A673 (cell line): ENCODE measurements at places on chromosomes 7 and 10.

- DNase-seq, result no peak
- no peak overlapping the region for H3K4me3 ChIP-seq
- H3K27ac ChIP-seq, result no peak overlapping the region
- H3K27me3 ChIP-seq, result no peaks in the 10 kb centered on the region
Measured at GRCh38 chr7:69757981-69758430, 159.7 kb downstream of the AUTS2 start.

GRCh38 chr7:151744656-151745638 is 132.0 kb downstream of the PRKAG2 start:
- no peaks in the 10 kb centered on the region for H3K4me1 ChIP-seq
- H3K27me3 ChIP-seq, result no peaks in the 10 kb centered on the region
- no peak overlapping the region for H3K27ac ChIP-seq
- no peak overlapping the region for H3K4me3 ChIP-seq
- no peak for DNase-seq
- H3K36me3 ChIP-seq, result no peaks in the 10 kb centered on the region

GRCh38 chr10:123357421-123357930 is 203.3 kb downstream of the BUB3 start:
- DNase-seq, result no peak
- H3K36me3 ChIP-seq, result no peaks in the 10 kb centered on the region
- no peaks in the 10 kb centered on the region for H3K27me3 ChIP-seq
- no peak overlapping the region for H3K4me3 ChIP-seq

DNA sequence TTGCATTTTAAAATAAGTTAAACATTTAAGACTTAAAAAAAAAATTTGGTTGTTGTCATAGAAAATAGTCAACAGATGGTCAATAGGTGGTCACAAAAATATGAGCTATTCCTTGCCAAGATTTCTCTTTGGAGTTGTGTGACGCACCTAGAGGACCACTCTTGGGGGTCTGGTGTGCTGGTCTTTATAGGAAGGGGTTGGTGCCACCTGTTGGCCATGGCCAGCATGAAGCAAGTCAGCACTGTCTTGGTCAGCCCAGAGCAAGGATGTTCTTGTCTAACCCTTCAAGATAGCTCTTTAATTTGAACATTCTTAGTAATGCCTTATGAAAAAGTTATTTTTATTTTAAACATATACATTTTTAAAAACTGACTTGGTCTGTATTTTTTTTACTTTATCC is 267.9 kb upstream of the CNTNAP2 start:
- no peaks in the 10 kb centered on the region for H3K4me1 ChIP-seq
- H3K27me3 ChIP-seq, result no peaks in the 10 kb centered on the region
- H3K36me3 ChIP-seq, result no peaks in the 10 kb centered on the region
- H3K27ac ChIP-seq, result no peak overlapping the region
- peak; percentile 26 for DNase-seq

- H3K36me3 ChIP-seq, result no peaks in the 10 kb centered on the region
- no peak overlapping the region for H3K27ac ChIP-seq
- H3K4me3 ChIP-seq, result no peak overlapping the region
- H3K4me1 ChIP-seq, result no peaks in the 10 kb centered on the region
- DNase-seq, result peak; percentile 12
- H3K27me3 ChIP-seq, result no peaks in the 10 kb centered on the region
Measured at GRCh38 chr10:93138113-93138870, 64.6 kb downstream of the CYP26A1 start.

DNA sequence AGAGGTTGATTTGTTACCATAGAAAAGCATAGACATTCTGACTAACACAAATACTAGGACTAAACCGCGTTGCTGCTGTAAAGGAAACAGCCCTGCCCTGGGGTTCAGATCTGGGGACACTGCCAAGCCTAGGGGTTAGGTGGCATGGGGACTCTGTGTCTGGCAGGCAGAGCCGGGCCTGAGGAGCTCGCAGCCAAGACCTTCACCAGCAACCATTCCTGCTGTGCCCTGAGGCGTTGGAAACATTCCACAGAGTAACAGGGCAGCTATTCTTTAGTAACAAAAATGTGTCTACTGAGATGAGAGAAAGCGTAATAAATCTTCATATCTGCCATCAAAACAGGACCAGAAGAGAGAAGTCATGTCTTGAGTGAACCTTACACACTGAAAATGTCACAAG is 280.5 kb downstream of the POM121L12 start:
- no peak overlapping the region for H3K27ac ChIP-seq
- H3K4me1 ChIP-seq, result no peaks in the 10 kb centered on the region
- DNase-seq, result no peak
- H3K36me3 ChIP-seq, result no peaks in the 10 kb centered on the region
- H3K4me3 ChIP-seq, result no peak overlapping the region
- no peaks in the 10 kb centered on the region for H3K27me3 ChIP-seq

DNA sequence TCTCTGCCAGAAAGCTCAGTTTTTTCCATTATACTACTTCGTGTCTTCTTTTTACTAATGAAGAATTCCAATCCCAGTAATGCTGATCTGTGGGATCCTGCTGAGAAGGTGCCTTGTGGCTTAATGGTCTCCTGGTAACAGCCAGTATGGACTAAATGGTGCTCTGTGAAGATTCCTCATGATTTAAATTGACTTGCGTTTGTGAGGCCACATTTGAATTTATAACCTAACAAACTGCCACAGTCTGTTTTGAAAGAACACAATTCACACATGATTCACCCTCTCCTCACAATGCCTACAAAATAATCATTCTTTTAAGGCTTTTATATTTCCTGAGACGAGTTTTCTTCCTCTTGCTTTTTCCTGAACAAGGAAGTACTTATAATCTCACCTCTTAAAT is 140.0 kb downstream of the MBL2 start:
- peak; percentile 83 for DNase-seq
- peaks cover 18% of the 10 kb centered on the region for H3K4me1 ChIP-seq
- H3K27me3 ChIP-seq, result no peaks in the 10 kb centered on the region

- no peak overlapping the region for H3K27ac ChIP-seq
- no peak for DNase-seq
- H3K27me3 ChIP-seq, result no peaks in the 10 kb centered on the region
- no peak overlapping the region for H3K4me3 ChIP-seq
Measured at GRCh38 chr10:28704464-28705161, 27.3 kb downstream of the BAMBI start.

DNA sequence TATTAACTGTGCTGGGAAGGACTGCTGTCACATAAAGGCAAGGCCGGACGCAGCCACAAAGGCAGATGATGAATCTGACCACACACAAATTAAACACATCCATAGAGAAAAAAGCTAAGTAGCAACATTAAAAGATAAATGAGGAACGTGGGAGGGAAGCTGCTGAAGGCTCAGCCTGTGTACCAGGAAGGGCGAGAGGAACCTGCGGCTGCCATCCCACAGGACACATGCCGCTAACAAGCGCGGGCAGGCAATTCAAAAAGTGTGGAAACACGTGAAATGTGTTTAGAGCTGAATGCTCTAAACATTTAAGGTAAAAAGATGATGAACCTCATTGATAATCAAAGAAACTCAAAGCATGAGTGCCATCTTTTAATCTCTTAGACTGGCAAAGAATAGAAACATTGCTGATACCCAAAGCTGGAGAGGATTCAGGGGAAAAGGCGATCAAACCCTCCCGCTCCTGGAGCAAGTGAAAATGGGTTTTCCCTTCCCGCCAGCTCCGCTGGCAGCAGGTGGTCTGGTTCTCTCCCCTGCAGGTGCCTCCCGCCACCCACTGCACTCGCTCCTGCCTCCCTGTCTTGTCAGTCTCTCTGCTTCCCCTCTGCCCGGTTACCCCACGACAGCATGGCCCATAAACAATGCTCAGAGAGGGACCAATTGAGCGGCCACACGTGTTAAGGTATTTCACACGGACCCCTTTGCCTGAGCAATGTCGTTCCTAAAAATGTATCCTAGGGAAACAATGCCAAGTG is 4.2 kb downstream of the STK32C start:
- H3K4me3 ChIP-seq, result no peak overlapping the region
- no peak for DNase-seq
- H3K27ac ChIP-seq, result no peak overlapping the region
- H3K36me3 ChIP-seq, result no peaks in the 10 kb centered on the region

GRCh38 chr10:116170815-116171250 is 102.2 kb downstream of the GFRA1 start:
- H3K4me1 ChIP-seq, result peaks cover 23% of the 10 kb centered on the region
- DNase-seq, result peak; percentile 96
- no peaks in the 10 kb centered on the region for H3K36me3 ChIP-seq
- H3K4me3 ChIP-seq, result no peak overlapping the region

DNA sequence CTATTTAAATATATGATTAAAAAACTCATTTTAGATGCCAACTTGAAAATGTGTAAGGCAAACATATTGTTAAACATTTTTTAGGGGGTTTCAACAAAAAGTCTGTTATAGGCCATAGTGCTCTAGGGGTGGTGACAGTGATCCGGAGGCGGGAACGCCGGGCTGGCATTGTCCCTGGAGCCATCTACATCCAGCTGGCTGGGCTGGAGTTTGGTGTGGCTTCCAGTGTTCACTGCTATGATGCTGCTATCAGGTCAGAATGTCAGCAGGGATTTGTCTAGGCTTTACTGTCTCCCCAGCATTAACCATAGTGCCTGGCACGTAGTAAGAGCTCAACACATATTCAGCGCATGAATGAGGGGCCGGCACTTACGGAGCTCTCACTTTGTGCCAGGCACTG is 1.9 kb upstream of the SLC18A2 start:
- DNase-seq, result no peak
- peaks cover 95% of the 10 kb centered on the region for H3K27me3 ChIP-seq
- no peaks in the 10 kb centered on the region for H3K4me1 ChIP-seq
- H3K27ac ChIP-seq, result no peak overlapping the region
- no peak overlapping the region for H3K4me3 ChIP-seq

GRCh38 chr7:141612861-141613260 is 61.7 kb downstream of the AGK start:
- H3K36me3 ChIP-seq, result peaks cover 8% of the 10 kb centered on the region
- no peaks in the 10 kb centered on the region for H3K27me3 ChIP-seq
- DNase-seq, result peak; percentile 1
- H3K27ac ChIP-seq, result no peak overlapping the region
- no peak overlapping the region for H3K4me3 ChIP-seq

- no peaks in the 10 kb centered on the region for H3K27me3 ChIP-seq
- H3K4me3 ChIP-seq, result no peak overlapping the region
- no peak overlapping the region for H3K27ac ChIP-seq
- no peak for DNase-seq
- H3K4me1 ChIP-seq, result peaks cover 11% of the 10 kb centered on the region
- H3K36me3 ChIP-seq, result no peaks in the 10 kb centered on the region
Measured at GRCh38 chr10:101934686-101935305, 91.2 kb upstream of the KCNIP2 start.

- no peaks in the 10 kb centered on the region for H3K27me3 ChIP-seq
- H3K4me3 ChIP-seq, result no peak overlapping the region
- no peak for DNase-seq
Measured at GRCh38 chr10:124129471-124129870, 36.1 kb upstream of the CHST15 start.

DNA sequence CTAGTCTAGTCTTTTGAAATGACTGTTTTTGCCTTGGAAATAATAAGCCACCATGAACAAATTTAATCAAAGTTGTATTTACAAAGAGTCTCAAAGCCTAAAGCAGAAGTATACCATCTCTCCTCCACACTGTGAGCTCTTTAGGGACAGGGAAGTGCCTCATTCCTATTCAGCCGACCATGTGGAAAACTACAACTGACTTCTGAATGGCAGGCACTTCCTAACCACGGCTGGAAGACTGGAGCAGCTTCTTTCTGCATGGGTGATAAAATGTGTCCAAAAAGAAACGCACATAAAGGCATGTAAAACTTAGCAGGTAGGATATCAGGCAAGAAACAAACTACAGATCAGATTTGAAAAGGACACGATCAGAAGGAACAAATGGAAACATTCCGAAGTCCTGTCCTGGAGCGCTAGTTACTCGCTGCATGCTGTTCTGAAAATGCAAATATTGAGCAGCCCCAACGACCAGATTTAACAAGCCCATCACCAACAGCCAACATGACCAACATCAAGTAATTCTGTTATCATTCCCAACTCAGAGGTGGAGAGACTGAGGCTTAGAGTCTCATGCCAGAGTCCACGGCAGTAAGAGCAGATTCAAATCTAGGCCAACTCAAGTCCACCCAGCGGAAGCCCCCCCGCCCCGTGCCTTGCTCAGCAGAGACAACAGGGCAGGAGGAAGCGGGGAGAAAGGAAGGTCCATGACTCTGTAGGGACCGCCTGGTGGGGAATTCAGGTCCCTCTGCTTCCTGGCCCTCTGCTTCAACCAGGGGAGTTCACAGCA is 26.5 kb downstream of the CTBP2 start:
- peaks cover 10% of the 10 kb centered on the region for H3K4me1 ChIP-seq
- peak overlapping the region; percentile 47 for H3K27ac ChIP-seq
- H3K27me3 ChIP-seq, result no peaks in the 10 kb centered on the region
- DNase-seq, result no peak

GRCh38 chr7:22849172-22849571 is 26.5 kb upstream of the TOMM7 start:
- H3K36me3 ChIP-seq, result no peaks in the 10 kb centered on the region
- H3K4me3 ChIP-seq, result no peak overlapping the region
- H3K27me3 ChIP-seq, result no peaks in the 10 kb centered on the region

DNA sequence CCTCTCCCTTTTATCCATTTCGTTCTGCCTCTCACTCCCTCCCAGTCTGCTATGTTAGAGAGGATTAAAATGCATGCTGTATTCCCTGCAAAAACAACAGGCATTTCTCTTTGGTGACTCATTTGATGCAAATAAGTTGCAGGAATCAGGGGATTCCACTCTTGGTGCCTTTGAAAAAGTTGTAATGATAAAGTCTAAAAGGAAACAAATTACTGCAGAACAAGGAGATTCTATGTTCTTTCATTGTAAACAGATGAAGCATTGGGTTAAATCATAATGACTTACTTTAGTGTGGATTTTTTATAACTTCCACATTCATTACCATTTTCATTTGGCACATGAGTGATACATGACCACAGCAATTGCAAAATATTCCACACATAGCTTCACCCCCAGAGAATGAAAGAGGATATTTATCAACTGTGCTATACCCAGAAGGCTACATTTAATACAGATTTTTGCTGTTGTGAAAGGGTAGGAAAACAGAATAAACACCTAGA is 33.4 kb upstream of the ABLIM1 start:
- H3K4me3 ChIP-seq, result no peak overlapping the region
- no peaks in the 10 kb centered on the region for H3K27me3 ChIP-seq
- peak; percentile 77 for DNase-seq
- H3K27ac ChIP-seq, result no peak overlapping the region
- H3K4me1 ChIP-seq, result peaks cover 10% of the 10 kb centered on the region
- H3K36me3 ChIP-seq, result no peaks in the 10 kb centered on the region

DNA sequence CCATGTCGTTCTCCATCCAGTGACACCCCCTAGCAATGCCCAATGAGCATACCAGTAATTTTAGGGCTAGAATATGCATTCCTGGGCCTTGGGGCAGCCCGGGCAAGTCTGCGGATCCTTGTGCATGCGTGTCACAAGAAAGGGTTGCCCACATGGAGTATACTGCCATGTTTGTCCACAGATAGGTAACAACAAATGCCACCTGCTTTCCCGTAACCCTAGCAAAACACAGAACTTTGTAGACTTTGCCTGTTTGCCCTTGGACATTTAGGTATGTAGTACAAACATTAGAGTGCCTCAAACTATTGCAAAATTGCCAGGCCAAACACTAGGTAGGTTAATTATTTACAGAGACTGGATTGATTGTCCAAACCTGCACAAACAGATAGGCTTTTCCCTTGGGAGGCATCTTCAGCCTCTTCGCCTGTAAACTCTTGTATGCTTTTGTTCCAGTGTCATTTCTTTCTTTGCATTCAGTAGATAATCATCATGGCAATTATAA is 117.0 kb downstream of the ADCY1 start:
- H3K4me3 ChIP-seq, result no peak overlapping the region
- H3K27me3 ChIP-seq, result no peaks in the 10 kb centered on the region
- no peak for DNase-seq
- no peaks in the 10 kb centered on the region for H3K4me1 ChIP-seq
- no peak overlapping the region for H3K27ac ChIP-seq
